Heart left ventricle (tissue), 16 donors: ENCODE measurements at places on chromosomes 6 and 20. TPM values are rescaled to one million over a fixed set of nuclear protein-coding genes. Genes with fewer than 3 reads are reported as not detected.
A peak's percentile ranks its signal among the peaks of the same experiment; 100 is the strongest.

Gene DOK5
- total RNA-seq: 3.4 TPM

Gene ADISSP
- 16.0 TPM for total RNA-seq

Gene C6orf52
- total RNA-seq: not detected

Gene HAO1
- 0.17 TPM for total RNA-seq

Gene EMILIN3
- 2.7 TPM for total RNA-seq

Gene CPXM1
- 0.50 TPM for total RNA-seq

Gene GSTA3
- not detected for total RNA-seq

Gene FERMT1
- total RNA-seq: 1.3 TPM

Gene PNLDC1
- total RNA-seq: not detected

Gene EYA2
- total RNA-seq: 0.44 TPM

Gene ZKSCAN3
- 2.8 TPM for total RNA-seq

- no peaks in the 10 kb centered on the region for H3K36me3 ChIP-seq
- H3K4me3 ChIP-seq: no peak overlapping the region
- peaks cover under 1% of the 10 kb centered on the region for H3K27me3 ChIP-seq
Measured at GRCh38 chr20:2815242-2815900, 584 bp downstream of the C20orf141 start.

GRCh38 chr6:134740473-134741199, 209.3 kb downstream of the ALDH8A1 start:
- H3K27me3 ChIP-seq: no peaks in the 10 kb centered on the region
- peak overlapping the region; percentile 46 for H3K27ac ChIP-seq
- DNase-seq: no peak

DNA sequence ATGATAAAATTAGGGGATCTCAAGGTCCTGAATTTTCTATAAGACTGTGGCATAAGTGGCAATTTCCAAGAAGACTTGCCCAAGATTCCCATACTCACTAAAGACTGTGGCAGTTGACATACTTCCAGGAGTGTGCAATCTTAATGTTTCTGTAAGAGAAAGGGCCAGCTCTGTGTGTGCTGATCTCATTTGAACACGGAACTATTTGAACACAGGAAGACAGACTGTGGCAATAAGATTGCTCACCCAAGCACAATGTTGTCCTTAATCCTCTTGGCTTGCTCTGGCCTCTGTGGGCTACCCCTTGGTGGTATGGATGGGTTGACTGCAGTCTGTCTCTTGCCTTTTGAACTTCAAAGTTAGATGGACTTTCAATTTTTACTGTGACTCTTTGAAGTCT, 151.4 kb downstream of the PHF3 start:
- H3K4me1 ChIP-seq: no peaks in the 10 kb centered on the region
- H3K4me3 ChIP-seq: no peak overlapping the region
- no peaks in the 10 kb centered on the region for H3K36me3 ChIP-seq
- H3K27ac ChIP-seq: no peak overlapping the region
- H3K27me3 ChIP-seq: no peaks in the 10 kb centered on the region

DNA sequence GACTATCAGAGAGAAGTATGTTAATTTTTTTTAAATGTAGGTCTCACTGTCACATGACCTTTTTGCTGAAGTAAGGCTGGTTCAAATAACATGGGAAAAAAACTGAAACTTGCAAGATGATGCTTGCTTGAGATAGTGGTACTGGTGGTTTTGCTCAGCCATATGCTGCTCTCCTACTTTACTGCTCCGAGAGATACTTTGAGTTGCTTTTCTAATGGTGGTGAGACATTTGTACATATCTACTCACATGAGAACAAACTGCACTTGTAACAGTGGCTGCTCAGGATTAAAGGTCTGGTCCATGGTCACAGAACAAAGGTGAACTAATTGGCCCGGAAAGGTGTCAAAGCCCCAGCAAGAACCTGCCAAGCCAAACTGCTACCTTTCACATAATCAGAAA, 106.2 kb upstream of the BEND3 start:
- no peaks in the 10 kb centered on the region for H3K27me3 ChIP-seq
- DNase-seq: no peak
- H3K36me3 ChIP-seq: no peaks in the 10 kb centered on the region
- H3K27ac ChIP-seq: no peak overlapping the region

GRCh38 chr6:105795913-105796517, 290.1 kb upstream of the PRDM1 start:
- no peaks in the 10 kb centered on the region for H3K36me3 ChIP-seq
- no peak overlapping the region for H3K27ac ChIP-seq
- H3K4me3 ChIP-seq: no peak overlapping the region
- peaks cover 45% of the 10 kb centered on the region for H3K4me1 ChIP-seq

GRCh38 chr6:116467096-116467495, 5.9 kb downstream of the CALHM6 start:
- no peaks in the 10 kb centered on the region for H3K27me3 ChIP-seq
- DNase-seq: no peak
- no peak overlapping the region for H3K4me3 ChIP-seq

GRCh38 chr6:29796026-29796425, 31.6 kb upstream of the HLA-G start:
- DNase-seq: no peak
- H3K4me3 ChIP-seq: no peak overlapping the region
- peaks cover 6% of the 10 kb centered on the region for H3K4me1 ChIP-seq
- H3K27me3 ChIP-seq: peaks cover 40% of the 10 kb centered on the region

DNA sequence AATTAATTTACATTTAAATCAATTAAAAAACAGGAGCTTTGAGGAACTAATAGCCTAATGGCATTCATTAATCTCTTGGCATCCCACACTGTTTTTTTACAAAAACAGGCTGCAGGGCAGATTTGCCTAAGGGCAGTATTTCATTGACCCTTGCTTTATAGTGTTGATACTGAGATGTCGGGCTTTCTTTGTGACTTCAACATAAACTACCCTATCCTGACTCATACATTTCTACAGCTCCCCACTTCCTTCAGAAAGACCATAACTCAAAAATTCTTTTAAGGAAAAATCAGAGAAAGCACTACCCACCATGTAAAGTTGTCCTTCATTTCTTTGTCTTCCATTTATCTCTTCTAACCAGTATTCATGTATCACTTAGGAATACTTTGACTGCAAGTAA, 92.2 kb upstream of the NT5E start:
- H3K36me3 ChIP-seq: no peaks in the 10 kb centered on the region
- no peak for DNase-seq
- no peak overlapping the region for H3K4me3 ChIP-seq
- no peaks in the 10 kb centered on the region for H3K27me3 ChIP-seq

- H3K27ac ChIP-seq: no peak overlapping the region
- no peaks in the 10 kb centered on the region for H3K4me1 ChIP-seq
- no peak overlapping the region for H3K4me3 ChIP-seq
- no peak for DNase-seq
- H3K36me3 ChIP-seq: no peaks in the 10 kb centered on the region
Measured at GRCh38 chr6:33869826-33870423, 66.1 kb upstream of the MLN start.

- H3K27me3 ChIP-seq: peaks cover 6% of the 10 kb centered on the region
- H3K4me1 ChIP-seq: no peaks in the 10 kb centered on the region
- peak; percentile 71 for DNase-seq
- no peaks in the 10 kb centered on the region for H3K36me3 ChIP-seq
Measured at GRCh38 chr20:50592282-50593004, 82.3 kb downstream of the PTPN1 start.

- no peaks in the 10 kb centered on the region for H3K4me1 ChIP-seq
- H3K27ac ChIP-seq: no peak overlapping the region
- no peak overlapping the region for H3K4me3 ChIP-seq
- no peaks in the 10 kb centered on the region for H3K36me3 ChIP-seq
- no peaks in the 10 kb centered on the region for H3K27me3 ChIP-seq
Measured at GRCh38 chr6:51553246-51554015, 534.0 kb downstream of the PKHD1 start.

DNA sequence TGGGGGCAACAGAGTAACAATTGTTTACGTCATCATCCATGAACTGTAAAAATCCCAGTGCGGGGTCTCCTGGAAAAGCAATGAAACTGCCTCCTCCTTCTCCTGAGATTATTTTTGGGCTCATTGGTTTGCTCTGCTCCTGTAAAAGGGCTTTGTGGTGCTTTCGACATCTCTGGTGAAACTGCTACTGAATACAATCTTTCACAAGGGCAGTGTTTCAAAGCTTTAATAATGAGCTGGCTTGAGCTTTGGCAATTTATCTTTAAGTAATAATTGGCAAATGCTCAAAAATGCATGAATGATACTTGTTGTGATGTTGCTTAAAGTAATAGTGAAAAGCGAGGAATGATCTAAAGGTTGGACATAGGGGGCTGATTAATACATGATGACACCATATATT, 43.5 kb upstream of the ENPP1 start:
- no peaks in the 10 kb centered on the region for H3K36me3 ChIP-seq
- DNase-seq: no peak
- no peaks in the 10 kb centered on the region for H3K4me1 ChIP-seq

DNA sequence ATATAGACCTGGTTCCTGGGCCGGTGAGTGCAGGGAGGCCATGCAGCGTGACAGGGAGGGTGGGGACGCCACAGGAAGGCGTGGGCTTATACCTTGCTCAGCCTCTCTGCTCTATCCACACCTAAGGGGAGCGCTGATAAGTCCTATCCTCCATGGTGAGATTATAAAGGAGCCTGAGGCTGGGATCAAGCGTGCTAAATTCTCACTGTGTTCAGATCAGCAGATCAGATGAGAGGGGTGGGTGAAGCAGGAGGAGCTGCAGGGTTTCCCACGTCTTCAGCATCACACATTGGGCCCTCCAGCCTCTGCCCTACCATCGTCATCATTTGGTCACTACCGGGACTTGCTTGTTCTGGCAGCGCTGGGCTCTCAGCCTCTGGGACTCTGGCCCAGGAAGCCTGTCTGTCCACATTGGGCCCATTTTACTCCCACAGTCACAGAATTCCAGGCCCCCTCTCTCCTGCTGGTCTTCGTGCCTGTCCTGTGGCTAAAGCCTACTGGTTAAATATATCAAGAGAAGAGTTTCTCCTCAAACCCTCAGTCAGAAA, 29.1 kb upstream of the PDE10A start:
- H3K27me3 ChIP-seq: no peaks in the 10 kb centered on the region
- no peaks in the 10 kb centered on the region for H3K4me1 ChIP-seq
- H3K36me3 ChIP-seq: no peaks in the 10 kb centered on the region
- DNase-seq: no peak
- no peak overlapping the region for H3K4me3 ChIP-seq

- no peaks in the 10 kb centered on the region for H3K36me3 ChIP-seq
- no peak for DNase-seq
- H3K4me3 ChIP-seq: no peak overlapping the region
- H3K27me3 ChIP-seq: no peaks in the 10 kb centered on the region
- H3K4me1 ChIP-seq: no peaks in the 10 kb centered on the region
Measured at GRCh38 chr6:119102901-119103300, 24.4 kb upstream of the FAM184A start.

GRCh38 chr6:6556161-6556737, 32.3 kb upstream of the LY86 start:
- H3K4me3 ChIP-seq: no peak overlapping the region
- peaks cover 15% of the 10 kb centered on the region for H3K4me1 ChIP-seq
- H3K27ac ChIP-seq: no peak overlapping the region
- no peaks in the 10 kb centered on the region for H3K36me3 ChIP-seq

- no peak overlapping the region for H3K4me3 ChIP-seq
- no peaks in the 10 kb centered on the region for H3K27me3 ChIP-seq
- DNase-seq: no peak
Measured at GRCh38 chr20:10007747-10008146, 27.0 kb upstream of the ANKEF1 start.

DNA sequence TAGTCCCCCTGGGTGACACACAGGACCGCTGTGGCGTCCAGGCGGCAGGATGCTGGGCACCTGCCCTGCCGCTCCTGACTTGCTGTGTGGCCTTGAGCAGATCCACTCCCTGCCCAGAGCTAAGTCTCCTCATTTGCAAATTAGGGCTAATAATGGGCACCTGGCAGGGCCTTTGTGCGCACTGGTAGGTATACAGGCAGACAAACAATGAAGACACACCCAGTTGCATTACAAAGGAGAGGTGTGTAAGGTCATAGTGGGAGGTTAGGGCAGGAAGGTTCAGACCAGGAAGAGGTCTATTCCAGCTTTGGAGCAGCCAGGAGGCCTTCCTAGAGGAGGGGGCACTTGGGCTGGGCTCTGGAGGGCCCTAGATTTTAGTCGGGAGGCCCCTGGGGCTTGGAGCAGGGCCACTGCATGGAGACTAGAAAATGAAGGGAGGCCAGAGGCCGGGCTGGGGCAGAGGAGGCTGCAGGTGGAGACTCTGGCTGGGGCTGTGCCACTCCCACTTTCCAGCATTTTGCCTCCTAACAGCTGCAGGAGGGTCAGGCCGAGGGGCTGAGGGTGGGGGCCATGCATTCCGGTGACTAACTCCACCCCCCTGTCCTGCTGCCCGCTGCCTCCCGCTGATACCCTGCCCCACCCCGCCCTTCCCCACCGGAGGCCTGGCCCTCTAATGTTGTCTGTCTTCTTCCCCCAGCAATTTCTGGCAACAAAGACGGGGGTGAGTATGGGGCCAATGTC, 28.5 kb downstream of the MYH7B start:
- H3K4me1 ChIP-seq: peaks cover 78% of the 10 kb centered on the region
- no peaks in the 10 kb centered on the region for H3K27me3 ChIP-seq
- peak; percentile 28 for DNase-seq

- no peak overlapping the region for H3K4me3 ChIP-seq
- H3K27ac ChIP-seq: no peak overlapping the region
- no peaks in the 10 kb centered on the region for H3K27me3 ChIP-seq
- H3K36me3 ChIP-seq: no peaks in the 10 kb centered on the region
- no peaks in the 10 kb centered on the region for H3K4me1 ChIP-seq
Measured at GRCh38 chr20:43975096-43975768, 60.6 kb downstream of the TOX2 start.

DNA sequence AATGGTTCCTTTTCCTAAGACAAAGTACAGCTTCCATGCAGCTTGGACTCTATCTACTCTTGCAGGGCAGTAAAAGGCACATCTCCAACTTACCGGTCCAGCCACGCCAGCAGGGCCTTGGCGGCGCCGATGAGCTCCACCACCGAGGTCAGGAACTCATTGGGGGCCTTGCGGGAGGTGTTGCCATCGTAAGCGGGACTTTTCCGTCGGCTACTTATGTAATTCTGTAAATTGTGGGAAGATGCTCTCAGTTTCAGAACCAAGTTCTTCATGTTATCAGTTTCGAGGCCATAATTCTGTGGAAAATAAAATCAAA, 68.5 kb downstream of the CNKSR3 start:
- H3K36me3 ChIP-seq: peaks cover 9% of the 10 kb centered on the region
- no peaks in the 10 kb centered on the region for H3K27me3 ChIP-seq
- H3K4me3 ChIP-seq: no peak overlapping the region
- DNase-seq: no peak
- no peaks in the 10 kb centered on the region for H3K4me1 ChIP-seq
- no peak overlapping the region for H3K27ac ChIP-seq

DNA sequence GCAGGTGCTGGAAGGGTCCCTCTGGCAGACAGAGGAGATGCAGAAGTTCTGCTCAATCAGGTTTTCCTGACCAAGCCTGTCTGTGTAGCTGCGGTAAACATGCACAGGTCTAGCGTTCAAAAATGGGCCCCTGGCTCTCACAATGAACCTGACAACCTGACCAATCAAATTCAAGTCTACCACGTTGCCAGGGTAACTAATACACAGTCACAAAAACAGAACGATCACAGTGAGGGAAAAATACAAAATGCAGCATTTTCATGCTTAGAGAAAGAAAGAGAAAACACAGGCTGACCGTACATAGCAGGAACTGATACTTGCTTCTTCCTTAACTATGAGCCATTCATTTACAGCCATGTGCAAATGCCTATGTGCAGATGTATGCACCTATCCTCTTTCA, 353.1 kb upstream of the TSHZ2 start:
- no peak for DNase-seq
- no peaks in the 10 kb centered on the region for H3K36me3 ChIP-seq
- H3K27me3 ChIP-seq: no peaks in the 10 kb centered on the region
- H3K4me3 ChIP-seq: no peak overlapping the region
- no peaks in the 10 kb centered on the region for H3K4me1 ChIP-seq
- no peak overlapping the region for H3K27ac ChIP-seq
